ENCODE measurements at places on chromosomes 12 and 14.

DNA sequence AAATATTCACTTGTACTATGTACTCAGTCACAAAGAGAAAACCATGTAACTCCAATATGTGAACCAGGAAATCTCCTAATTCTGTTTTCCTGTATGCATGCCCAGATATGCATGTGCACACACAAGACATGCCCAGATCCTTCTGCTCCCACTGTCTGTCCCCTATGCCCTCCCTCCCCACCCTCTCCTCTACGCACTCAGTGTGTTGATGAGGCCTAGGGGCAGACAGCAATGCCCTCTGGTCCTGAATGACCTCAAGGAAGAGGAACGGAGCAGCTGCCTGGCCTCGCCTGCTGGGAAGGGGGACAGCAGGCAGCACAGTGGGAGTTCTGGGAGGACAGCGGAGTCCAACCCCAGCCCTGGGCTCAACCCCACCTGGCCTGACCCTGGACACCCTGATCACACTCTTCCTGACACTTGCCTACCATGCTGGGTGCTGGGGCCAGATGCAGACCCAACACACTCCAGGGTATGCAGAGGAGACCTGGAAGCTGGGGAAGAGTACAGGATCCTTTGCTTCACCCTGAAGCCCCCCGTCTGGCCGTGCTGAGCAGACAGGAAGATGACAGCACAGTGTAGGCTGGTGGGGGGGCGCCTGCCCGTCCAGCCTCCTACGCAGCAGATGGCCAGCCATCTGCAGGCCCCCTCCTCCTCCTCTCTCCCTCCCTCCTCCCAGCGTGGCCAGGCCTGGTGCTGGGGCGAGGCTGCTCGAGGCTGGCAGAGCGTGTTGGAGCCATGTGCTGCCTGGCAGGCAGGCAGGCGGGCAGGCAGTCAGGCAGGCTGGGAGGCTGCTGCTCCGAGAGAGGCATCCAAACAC is 106.6 kb upstream of the NCOR2 start:
- DNase-seq = no peak

- DNase-seq = no peak
Measured at GRCh38 chr14:95132760-95133159, 24.6 kb downstream of the DICER1 start.

GRCh38 chr14:51735851-51736250 is 84.1 kb downstream of the FRMD6 start:
- DNase-seq = no peak

DNA sequence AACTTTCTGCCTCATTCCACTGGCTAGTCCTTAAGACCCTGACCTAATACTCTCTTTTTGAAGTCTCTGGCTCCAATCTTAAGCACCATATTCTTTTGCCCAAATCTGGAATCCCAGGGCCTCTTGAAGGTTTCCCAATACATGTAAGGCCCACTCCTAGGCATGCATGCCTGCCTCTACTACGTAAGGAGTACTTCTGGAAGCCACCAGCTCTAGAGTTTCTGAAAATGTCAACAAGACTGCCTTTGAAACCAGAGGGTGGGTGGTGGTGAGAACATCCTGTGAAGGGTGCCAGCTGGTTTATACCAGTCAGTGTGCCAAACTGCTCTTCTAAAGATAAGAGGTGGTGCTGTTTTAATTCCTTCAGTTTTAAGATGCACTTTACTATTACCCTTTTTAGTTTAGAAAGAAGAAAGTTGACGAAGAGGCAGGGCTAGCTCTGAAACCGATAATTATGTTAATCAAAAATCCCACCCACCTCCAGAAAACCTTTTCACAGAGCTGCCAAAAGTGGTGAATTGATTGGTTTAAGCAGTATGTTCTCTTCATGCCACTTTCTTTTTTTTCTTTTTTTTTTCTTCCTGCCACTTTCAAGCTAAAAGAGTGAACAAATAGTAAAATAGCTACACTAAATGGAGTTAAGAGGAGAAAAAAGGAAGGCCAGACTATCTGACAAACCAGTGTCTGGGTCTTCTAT is 8.7 kb upstream of the WDR89 start:
- no peak for DNase-seq

DNA sequence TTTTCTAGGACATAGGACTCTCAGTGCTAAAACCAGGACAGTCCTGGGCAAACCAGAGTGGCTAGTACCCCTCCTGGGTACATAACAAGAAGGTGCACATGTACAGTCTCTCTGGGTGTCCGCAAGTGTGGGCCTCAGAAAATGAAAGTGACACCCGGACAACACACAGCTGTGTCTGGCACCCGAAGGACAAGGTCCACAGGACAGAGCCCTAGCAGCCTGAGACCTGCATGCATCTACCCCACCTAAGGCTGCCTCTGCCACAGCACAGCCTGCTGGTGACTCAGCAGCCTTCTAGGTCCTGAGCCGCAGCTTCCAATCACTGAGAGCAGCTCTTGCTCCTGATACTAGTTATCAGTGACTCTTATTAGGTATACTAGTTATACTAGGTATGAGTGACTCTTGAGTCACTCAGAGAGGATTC is 784.1 kb upstream of the TBX3 start:
- DNase-seq = peak; percentile 44

DNA sequence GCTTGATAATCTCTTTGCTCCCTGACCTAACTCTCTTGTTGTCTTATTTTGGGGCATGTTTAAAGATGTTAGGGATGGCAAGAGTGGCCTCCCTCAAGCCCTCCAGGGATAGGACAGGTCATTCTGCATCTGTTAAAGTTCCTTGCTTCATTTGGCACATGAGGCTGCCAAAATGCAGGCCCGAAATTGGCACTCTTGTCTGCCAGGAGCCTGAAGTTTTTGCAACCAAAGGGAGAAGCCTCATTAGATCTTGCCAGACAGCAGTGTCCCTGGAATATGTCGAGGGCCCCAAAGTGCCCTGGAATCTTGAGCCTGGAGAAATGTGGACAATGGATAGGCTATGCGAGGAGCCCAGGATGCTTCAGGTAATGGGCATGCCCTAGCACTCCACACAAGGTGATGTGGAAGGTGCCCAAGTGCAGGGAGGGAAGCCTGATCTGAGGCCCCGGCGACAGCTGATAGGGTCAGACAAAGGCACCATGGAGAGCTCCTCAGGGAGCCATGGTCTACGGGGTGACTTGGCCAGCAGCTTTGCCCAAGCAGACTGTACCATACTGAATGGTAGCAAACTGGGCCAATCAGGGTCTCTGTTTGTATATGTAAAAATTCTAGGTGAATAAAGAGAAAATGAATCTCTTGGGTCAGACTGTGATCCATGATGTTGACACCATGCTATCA is 173.0 kb upstream of the WSCD2 start:
- peak; percentile 2 for DNase-seq

- DNase-seq = peak; percentile 82
Measured at GRCh38 chr14:91244501-91244901, at the start of gene GPR68. Gene GPR68 (minus strand): TSS chr14:91244704. CDS start chr14:91235050, 9,654 bp downstream.

- DNase-seq = no peak
Measured at GRCh38 chr12:55682087-55682796, 25.5 kb downstream of the ITGA7 start.

DNA sequence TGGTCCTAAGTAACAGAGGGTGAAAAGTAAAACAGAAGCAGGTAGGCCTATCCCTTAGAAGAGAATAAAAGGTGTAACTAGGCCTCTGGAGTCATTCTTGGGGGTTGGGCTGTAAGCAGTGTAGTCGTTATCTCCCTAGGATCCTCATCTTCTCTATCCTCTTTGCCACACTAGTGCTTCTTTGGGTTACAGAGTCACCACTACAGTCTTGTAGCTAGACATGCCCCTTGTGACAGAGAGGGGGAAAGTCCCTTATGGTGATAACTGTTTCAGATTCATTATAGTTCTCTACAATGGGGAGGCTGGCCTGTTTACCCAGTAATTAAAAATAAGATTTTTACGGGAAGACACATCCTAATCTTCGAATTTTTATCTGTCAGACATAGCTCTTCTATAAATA is 16.4 kb upstream of the SRP54 start:
- DNase-seq = no peak

GRCh38 chr14:76051717-76052465 is 66.3 kb downstream of the IFT43 start:
- no peak for DNase-seq

- DNase-seq = no peak
Measured at GRCh38 chr12:68976395-68976841, 43.4 kb upstream of the CPM start.

- no peak for DNase-seq
Measured at GRCh38 chr14:24052656-24053547, 1.1 kb downstream of the CARMIL3 start.

- DNase-seq = peak; percentile 52
Measured at GRCh38 chr14:72243309-72244293, 311.4 kb downstream of the RGS6 start.

GRCh38 chr14:29166507-29166906 is 399.9 kb downstream of the FOXG1 start:
- no peak for DNase-seq

DNA sequence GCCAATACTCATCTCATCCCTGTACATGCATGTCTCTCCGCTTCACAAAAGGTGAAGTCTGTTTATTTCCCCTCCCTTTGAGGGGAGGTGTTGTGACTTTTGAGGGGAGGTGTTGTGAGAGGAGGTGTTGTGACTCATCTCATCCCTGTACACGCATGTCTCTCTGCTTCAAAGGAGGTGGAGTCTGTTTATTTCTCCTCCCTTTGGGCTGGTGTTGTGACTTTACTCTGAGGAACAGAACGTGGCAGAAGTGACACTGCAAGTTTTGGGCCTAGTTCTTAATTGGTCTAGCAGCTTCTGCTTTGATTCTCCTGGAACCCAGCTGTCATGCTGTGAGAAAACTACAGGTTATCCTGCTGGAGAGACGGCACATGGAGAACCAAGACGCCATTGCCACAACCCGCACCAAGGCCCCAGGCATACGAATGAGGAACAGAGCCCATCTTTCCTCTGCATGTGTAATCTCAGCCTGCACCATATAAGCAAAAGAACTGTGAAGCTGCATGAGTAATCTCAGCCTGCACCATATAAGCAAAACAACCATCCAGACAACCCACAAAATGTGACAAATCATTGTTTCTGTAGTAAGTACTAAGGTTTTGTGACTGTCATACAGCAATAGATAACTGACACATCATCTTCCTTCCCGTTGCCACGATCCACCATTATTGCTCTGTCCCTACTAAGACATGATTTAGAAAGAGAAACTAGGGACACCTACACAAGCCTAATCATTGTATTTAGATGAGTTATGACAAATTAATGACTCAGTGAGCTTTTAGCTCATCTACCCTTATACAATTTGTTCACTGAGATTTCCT is 30.0 kb downstream of the GALNT4 start:
- DNase-seq = no peak

GRCh38 chr14:101781240-101782061 is 19.9 kb downstream of the PPP2R5C start:
- peak; percentile 55 for DNase-seq

- DNase-seq = no peak
Measured at GRCh38 chr14:102985665-102986064, 63.2 kb downstream of the AMN start.

GRCh38 chr12:75478116-75478794 is 2.3 kb upstream of the GLIPR1 start:
- DNase-seq = no peak

DNA sequence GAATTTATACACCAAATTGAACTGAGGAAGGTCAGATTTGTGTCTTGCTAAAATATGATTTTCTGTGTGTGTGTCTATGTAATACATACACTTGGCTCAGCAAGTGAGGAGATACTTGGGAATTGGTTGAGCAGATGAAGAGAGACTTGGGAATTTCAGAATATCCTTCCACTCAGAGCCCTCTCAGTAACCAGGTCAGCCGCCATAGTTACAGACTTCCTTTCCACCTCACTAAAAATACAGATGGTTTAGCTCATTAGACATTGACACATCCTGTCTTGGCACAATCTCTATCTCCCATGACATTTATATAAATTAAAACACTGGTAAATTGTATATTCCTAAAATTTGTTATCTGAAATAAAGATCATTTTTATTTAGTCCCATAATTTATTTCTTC is 15.9 kb downstream of the PIK3C2G start:
- DNase-seq = no peak

DNA sequence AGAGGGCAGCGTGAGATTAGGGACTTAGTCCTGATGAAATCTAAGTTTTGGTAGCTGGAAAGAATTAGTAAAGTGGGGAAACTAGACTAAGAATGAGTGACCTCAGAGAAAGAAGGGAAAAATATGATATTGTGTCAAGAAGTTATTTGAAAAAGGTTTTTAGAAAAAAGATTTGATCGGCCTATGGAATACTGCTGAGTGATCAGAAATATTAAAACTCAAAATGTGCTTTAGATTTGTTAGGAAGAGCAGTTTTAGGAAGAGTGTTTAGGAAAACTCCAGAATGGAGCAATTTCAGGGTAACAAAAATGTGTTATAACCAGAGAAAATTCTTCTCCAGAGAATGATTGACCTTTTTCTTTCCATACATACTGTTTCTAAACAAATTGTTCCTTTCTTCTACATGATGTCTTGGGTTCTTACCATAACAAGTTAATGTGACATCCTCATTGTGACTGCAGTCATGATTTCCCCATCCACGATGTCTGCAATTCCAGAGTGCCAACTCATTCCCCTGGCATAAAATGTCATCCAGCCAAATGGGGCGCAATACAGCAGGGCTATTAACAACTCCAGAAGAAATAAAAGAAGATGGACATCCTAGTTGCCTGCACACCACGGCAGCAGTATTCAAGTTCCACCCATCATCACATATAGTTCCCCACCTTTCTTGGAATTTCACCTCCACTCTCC is 11.8 kb downstream of the CD163L1 start:
- no peak for DNase-seq

DNA sequence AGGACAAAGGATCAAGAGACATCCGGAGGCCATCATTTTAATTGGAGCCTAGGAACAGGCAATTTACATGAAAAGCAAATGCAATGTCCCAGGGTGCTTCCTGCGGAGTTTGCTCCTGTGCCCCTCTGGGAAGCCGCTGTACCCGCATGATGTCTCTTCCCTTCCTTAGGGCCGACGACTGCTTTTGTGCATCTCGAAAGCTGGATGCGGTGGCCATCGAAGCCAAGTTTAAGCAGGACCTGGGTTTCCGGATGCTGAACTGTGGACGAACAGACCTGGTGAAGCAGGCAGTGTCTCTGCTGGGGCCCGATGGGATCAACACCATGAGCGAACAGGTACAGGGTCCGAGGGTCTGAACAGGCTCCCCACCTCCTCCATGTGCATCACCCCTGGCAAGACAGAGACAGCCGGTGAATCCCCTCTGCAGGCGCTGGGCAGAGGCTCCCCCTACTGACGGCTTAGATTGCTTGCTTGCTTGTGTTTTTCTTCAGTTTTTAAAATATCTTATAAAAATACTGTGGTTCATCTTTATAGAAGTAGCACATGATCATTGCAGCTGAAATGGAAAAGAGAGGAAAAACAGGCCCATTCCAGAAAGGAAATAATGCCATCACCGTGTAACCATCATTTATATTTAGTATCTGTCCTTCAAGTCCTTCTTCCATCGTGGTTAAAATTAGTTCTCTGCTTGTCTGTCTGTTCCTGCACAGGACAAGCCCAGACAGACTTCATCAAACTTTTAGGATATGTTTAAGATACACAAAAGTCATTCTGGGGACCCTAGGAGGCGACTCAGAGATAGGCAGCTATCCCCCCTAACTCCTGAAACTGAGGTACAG is 75.4 kb upstream of the PWP1 start:
- peak; percentile 65 for DNase-seq
